ENCODE measurements at places on chromosomes 13 and 19.

DNA sequence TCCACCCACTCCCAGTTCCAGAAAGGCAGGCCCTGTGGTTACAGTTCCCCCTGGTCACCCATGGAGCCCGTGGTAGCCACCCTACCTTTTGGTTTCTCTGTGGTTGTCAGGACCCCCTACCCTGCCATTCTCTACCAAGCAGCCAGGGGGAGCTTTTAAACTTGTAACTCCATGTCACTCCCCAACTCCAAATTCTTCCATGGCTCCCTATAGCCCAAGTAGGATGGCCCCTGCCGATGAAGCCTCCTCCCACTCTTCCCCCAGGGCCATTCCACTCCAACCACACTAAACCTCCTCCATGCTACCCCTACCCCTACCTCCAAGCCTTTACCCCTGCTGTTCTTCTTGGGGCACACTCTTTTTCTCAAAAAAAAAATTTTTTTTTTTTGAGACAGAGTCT lies 2.2 kb downstream of the S1PR2 start:
- DNase-seq: peak; percentile 38

DNA sequence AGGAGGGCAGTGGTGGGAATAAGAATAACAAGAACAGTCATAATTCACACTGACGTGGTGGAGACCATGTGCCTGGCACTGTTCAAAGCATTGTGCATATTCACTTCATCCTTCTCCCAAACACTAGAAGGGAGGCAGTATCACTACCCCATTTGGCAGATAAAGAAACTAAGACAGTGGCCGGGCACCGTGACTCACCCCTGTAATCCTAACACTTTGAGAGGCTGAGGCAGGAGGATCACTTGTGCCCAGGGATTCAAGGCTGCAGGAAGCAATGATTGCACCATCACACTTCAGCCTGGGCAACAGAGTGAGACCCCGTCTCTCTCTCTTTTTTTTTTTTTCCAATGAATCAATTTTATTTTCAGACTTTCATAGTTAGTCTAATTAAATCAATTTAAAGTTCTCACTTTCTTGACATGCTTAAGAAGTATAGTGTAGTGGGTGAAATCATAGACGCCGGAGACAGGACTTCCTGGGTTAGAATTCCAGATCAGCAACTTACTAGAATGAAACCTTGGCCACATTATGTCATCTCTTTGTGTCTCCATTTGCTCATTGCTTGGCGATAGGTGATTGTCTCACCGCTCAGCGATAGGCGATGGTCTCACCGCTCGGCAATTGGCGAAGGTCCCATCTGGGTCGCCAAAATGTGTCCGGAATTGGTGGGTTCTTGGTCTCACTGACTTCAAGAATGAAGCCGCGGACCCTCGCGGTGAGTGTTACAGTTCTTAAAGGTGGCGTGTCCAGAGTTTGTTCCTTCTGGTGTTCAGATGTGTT lies 5.3 kb upstream of the ATG4D start:
- DNase-seq: peak; percentile 77

GRCh38 chr13:65085977-65086376 lies 2144.2 kb downstream of the PCDH9 start:
- DNase-seq: no peak

- DNase-seq: no peak
Measured at GRCh38 chr13:33624740-33625139, 193.2 kb upstream of the RFC3 start.

DNA sequence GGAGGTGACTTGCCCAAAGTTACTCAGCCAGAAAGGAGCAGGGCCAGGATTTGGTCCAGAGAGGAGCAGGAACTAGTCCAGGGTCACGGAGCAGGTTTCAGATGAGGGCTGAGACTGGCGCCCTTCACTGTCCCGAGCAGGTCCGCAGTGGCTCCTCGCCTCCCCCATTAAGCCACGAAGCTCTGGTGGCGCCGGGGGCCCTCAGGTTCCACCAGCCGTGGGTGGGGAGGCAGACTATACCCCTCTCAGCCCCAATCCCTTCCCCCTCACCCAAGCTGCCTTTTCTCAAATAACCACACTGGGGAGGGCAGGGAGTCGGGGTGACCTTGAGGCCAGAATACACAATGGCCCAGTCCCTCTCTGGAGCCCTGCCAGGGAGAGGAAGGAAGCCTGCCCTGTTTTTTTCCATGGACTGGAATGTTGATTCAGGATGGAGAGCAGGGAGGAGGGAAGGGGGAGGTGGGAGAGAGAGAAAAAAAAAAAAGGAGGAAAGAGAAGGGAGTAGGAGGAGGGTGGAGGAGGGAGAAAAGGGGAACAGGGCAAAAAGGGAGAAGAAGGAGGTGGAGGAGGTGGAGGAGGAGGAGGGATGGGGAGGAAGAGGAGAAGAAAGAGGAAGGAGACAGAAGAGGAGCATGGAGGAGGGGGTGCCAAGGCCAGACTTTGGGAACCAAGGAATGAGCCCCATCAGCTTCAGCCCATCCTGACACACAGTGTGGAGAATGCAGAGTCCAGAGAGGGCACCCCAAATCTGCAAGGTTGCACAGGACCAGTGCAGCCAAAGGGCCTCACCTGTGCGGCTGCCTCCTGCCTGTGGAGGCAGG lies 19.7 kb downstream of the CEACAM16 start:
- DNase-seq: no peak

DNA sequence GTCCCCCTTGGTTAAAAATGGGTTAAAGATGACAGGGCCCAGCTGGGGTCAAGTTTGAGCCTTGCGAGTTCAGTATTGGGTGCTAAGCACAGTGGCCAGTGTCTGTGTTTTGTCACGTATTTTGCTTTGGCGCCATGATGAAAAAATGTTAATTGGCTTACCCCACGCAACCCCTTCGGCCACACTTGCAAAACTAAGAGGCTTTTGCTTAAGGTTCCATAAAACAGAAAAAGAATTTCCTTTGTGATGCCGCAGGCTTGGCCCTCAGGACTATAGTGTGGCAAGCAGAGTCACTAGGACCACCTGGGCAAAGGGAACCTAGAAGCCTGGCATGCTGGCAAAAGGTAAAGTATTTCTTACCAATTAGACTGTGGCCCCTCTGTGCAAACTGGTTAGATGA lies 20.7 kb downstream of the DPRX start:
- DNase-seq: no peak

- DNase-seq: no peak
Measured at GRCh38 chr19:16949496-16950023, 60.8 kb downstream of the F2RL3 start.

DNA sequence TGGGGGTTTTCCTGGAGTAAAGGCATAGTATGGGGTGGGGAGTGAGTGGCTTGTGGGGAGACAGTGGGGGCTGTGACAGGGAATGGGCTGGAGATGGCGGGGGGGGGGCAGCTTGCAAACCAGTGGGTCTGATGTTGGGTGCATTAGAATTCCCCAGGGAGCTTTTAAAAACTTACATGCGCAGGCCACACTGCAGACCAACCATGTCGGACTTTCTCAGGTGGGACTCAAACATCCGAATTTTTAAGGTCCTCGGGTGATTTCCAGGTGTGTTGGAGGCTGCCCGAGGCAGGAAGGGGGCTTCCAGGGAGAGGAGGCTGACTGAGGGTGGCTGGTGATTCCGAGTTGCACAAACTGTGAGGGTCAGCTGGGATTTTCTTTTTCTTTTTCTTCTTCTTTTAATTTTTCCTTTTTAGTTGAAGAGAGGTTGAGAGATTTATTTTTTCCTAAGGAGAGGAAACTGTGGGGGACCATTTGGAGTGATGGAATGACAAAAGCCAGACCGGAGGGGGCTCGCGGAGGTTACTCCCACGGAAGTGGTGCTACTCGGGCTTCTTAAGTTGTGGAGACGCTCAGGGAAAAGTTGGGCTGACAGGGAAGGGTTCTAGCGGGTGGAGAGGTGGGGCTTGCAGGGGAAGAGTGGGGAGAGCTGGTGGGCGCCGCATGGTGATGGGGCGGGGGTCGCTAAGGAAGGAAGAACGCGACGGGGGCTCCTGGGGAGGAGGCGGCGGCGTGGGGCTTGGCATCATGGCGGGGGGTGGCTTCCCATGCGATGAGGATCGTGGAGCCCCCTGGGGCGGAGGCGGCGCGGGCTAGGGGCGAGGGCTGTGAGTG lies 997 bp upstream of the CACNG8 start:
- no peak for DNase-seq

- DNase-seq: no peak
Measured at GRCh38 chr13:67204764-67205163, 25.4 kb downstream of the PCDH9 start.

GRCh38 chr19:47111006-47111621 lies 2.5 kb downstream of the ZC3H4 start:
- peak; percentile 72 for DNase-seq

- no peak for DNase-seq
Measured at GRCh38 chr13:36915106-36915505, 4.9 kb downstream of the SMAD9 start.

DNA sequence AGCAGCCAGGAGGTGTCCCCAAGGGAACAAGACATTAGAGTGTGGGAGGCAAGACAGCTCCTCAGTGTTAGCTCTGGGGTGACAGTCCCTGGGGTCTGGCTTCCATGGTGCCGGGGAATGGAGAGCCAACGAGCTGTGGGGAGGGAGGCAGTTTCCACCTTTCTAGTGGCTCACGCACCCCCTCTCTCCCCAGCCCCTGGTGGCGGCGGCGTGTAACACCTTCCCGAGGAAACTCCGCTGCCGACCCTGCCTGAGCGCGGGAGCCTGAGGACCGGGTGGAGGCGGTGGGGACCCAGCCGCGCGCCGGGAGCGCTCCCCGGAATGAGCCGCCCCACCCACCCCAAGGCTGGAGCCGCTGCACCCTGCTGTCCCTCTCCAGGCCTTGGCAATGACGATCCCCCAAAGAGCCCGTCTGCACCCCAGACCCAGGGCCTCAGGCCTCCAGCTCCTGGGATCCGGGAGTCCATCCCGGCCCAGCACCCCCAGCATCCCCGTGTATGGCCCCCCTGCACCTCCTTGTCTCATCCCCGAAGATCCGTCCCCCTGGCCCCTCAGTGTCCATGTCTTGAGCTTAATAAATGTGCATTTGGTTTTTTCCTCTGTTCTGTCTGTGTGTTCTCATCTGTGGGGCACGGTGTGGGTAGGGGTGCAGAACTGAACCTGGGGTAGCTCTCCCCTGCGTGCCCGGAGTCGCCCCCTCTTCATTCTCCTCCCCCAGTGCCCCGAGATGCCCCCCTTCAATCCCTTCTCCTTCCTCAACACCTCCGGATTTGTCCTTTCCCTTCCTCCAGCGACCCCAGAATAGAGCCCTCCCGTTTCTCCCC lies 622 bp upstream of the FXYD5 start:
- DNase-seq: no peak

DNA sequence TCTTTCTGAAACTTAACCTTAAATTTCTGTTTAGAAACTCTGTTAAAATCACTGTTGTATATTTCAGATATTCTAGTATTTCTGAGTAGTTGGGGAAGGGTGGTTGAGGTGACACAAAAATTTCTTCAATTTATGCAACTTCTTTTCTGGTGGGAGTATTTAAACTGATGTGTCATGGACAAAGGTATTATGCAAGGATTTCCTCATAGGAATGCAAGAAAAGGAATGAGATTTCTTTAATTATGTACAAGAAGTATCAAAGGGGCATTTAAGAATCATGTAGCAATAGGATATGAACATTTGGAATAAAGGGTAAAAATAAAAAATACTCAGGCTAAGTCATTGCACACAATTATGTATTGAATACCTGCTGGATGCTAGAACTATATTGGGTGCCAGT lies 575.8 kb upstream of the KLF12 start:
- DNase-seq: no peak

GRCh38 chr19:45439569-45440258 lies 16.0 kb upstream of the ERCC1 start:
- DNase-seq: peak; percentile 66

- no peak for DNase-seq
Measured at GRCh38 chr19:19627621-19628500, at the start of gene LPAR2. LPAR2 (minus strand) TSS chr19:19628220; CDS start chr19:19627275, 945 bp downstream.

DNA sequence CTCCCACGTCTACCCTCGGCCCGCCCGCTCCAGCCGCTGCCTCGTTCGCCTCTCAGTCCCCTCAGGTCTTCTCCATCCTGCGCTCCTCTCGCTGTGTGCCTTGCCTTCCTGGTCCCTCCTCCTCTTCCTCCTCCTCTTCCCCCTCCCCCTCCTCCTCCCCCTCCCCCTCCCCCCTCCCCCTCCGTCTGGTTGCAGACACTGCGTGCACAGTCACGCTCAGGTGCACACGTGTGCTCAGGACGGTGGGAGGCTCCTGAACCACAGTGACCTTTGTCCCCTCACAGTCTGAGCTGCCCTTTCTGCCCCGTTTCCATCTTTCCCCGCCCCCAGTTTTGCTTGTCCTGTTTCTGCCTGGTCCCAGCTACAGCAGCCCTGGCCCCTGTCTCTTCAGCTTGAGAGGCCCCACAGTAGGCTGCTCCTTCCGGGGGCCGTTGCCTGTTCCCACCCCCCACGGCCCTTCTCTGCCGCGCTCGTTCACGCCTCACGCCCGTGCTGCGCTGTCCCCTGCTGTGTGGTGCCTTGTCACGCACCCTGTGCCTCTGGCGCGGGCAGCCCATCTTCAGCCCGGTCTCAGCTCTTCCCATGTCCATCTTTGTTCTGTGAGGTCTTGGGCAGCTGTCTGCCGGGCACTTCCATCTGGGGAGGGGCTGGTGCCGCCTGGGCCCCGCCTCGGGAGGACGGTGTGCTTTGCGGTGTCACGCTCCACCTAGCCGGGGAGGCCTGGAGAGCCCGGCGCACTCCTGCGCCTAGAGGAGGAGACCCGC lies 13.8 kb upstream of the RPS15 start:
- DNase-seq: no peak

- peak; percentile 21 for DNase-seq
Measured at GRCh38 chr19:10769533-10770491, 51.9 kb downstream of the DNM2 start.

DNA sequence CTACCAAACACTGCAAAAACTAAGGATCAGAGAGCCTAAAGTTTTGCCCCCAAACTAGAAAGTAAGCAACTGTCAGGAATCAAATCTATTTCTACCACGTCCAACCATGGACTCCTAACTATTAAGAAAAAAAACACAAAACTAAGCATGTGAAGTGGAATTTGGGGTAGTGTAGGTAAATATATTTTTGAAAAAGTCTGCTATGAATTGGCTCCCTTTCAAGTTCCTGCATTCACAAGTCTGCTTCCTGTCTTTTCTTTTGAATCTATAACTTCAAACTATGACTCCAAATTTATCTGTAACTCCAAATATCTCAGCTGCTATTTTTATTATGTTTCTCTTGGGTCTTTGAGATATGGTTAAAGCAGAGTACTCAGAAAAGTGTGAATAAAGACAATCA lies 47.0 kb downstream of the PCDH9 start:
- DNase-seq: no peak

DNA sequence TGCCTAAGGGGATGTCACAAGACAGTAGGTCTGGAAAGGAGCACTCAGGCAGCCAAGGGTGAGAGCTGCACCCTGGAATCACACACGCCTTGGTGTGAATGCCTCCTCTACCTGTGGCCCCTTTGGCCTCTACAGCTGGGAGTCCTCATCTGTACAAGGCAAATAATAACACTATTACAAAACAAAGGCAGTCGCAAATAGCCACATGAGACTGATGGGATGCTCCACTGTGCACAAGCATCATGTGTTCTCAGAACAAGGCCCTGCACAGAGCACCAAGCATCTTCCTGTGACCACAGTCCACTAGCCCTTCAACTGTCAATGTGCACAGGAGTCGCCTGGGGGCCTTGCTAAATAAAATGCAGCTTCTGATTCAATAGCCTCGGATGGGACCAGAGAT lies 44.6 kb upstream of the HNRNPA1L2 start:
- DNase-seq: no peak
